ENCODE measurements at places on chromosomes 2 and 18.

- DNase-seq = no peak
Measured at GRCh38 chr2:228655331-228655730, 473.8 kb upstream of the SPHKAP start.

DNA sequence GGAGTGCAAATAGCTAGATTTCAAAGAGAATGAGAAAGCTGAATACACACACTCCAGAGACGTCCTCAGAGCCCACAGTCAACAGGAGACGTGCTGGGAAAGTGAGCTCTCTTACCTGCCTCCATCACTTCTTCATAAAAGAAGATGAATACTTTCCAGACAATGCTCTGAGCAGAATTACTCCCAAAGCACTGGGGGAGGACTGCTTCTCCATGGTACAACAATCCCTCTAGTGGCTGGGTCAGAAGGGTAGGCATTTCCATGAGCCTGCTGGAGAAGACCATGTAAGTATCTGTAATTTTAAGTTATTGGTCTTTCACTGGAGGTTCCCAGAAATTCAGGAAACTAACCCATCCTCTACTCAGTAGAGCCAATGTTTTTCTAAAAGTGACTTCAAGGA is 190.3 kb downstream of the RBM43 start:
- DNase-seq = no peak

- no peak for DNase-seq
Measured at GRCh38 chr2:32838418-32838817, 108.3 kb upstream of the LTBP1 start.

DNA sequence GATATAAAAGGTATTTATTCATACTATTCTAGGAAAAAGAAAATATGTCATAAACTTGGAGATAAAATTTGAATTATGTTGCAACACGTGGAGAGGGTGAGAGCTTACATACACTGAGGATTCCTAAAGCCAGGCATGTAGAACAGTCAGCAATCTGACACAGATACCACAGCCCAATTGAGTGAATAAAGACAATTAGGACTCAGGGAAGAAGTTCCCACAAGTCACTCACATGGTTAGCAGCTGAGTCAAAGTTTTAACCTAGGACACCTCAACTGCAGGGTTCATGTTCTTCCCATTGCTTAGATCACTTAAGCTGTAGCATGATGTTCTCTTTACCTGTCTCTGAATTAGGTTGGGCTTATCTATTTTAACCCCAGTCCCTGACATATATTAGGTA is 189.5 kb downstream of the CMPK2 start:
- no peak for DNase-seq

DNA sequence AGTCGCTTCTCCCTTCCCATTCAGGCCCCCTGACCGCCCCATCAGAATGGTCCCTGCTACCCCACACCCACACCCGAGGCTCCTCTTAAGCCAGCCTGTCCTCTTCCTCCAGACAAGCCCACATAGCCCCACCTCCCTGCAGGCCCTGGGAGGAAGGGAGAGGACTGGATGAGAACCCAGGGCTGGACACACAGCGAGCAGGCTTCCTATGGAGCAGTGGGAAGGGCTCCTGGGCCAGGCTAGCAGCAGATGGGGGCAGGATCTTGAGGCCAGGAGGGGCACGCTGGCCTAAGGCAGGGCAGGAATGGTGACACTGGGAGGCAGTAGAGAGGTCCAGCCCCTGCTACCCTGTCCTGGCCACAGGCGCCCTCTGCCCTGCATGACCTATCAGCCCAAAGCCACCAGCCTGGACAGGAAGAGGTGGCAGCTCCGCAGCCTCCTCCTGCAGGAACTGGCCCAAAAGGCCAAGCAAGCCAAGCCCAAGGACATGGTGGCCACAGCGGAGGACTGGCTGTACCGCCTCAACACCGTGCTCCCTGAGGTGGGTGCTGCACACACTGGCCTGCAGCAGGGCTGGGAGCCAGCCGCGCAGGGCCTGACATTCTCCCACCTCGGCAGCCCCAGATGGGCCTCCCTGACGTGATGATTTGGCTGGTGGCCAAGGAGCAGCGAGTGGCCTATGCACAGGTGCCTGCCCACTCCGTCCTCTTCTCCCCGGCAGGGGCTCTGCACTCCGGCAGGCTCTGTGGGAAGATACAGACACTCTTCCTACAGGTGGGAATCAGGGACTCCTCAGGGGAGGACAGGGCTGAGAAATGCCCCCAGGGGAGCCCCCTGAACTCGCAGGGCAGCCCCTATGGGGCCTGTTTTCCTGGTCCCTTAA is 43.3 kb downstream of the FER1L5 start:
- no peak for DNase-seq

- DNase-seq = peak; percentile 27
Measured at GRCh38 chr2:25279091-25279651, 62.6 kb downstream of the DNMT3A start.

- DNase-seq = peak; percentile 69
Measured at GRCh38 chr2:236343400-236344161, 79.4 kb upstream of the ASB18 start.

GRCh38 chr2:112959109-112959812 is 18.5 kb upstream of the IL36G start:
- no peak for DNase-seq

- no peak for DNase-seq
Measured at GRCh38 chr2:3628241-3628679, 29.7 kb upstream of the ALLC start.

DNA sequence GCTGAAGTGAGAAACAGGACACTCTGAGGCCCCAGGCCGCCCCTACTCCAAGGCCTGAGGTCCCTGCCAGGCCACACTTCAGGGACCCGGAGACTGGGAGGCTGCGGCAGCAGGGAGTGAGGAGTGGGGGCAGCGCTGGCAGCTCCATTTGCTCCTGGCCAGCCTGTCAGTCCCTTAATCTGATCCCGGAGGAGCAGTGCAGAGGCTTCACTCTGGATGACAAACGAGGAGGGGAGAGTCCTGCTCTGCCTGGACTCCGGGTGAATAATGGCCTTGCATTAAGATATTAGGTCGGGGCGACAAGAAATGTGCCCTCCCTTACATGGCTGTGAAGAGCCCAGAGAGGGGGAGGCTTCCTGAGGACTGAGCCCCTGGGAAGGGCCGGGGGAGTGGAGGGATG is 14.3 kb upstream of the PRSS56 start:
- DNase-seq = no peak

DNA sequence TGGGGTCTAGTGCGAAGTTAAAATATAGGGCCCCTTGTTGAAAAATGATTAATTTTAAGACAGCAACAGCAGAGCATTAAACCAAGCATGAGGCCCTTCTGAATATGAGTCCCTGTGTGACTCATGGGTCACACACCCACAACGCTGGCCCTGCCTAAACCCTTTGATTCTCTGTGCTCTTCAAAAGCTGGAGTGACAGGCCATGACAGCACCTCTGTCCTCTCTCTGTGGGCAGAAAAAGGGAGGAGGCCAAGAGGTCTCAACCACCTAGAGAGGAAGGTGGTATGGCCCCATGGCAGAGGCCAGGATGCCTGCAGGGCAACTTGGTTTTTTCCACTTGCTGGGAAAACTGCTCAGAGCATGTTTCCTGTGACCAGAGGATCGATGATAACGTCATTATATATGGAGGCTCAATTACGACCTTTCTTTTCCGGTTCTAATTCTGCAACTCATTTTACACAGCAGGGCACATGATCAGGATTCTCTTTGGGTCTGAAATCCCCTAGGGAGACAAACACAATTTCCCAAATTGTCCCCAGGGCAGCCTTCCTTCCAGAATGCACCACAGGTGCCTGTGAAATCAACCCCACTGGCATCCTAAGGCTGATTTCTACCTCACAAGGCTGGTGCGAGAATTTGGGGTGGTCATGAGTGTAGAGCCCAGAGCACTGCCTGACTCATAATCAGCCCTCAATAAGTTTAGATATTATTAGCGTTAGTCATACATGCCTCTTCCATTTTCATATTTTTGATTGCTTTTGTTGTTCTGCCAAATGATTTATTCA is 102.0 kb upstream of the PPP1CB start:
- no peak for DNase-seq

DNA sequence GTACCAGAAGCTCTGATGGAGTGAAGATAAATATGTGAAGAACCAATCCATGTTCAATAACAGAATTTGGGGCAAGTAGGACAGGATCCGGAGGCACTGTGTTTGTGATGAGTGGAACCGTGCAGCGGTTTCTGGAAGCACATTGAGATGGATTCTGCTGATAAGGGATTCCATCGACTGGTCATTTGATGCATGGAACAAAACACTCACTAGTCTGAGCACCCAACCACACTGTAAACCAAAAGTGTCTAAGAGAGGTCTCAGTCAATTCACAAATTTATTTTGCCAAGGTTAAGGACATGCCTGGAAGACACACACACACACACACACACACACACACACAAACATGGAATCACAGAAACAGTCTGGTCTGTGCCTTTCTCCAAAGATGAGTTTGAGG is 459.5 kb downstream of the FBXO15 start:
- no peak for DNase-seq

DNA sequence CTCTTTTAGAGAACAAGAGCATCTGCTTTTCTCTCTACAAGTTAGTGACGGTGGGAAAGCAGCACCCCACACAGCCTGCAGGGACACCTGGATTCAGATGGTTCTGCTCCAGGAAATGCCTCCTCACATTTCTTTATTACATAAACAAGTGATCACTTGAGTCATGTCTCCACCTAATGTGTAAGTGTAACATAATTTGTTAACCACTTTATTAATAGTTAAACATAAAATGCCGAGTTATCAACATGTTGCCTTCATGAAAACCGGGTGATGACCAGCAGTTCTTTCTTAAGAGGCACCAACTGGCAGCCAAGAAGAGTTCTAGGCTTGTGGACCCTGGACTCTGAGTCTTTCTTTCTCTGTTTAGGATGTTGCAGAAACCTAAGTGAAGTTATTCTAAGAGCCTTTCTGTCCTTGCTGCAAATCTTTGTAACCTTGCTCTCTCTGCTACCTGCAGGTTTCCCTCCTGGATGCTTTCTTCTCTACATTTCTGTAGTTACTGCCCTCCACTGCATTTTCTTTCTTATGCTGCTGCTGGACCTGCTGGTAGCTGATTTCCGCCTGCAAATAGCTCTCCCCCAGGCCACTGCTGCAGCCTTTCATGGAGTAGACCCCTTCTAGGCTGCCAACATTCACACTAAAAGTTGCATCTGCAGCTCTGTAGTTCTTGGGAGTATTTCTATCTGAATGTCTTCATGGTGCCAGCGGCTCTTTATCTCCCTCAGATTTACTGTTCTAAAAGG is 24.3 kb downstream of the UPP2 start:
- no peak for DNase-seq

- DNase-seq = peak; percentile 29
Measured at GRCh38 chr18:46167971-46168370, 63.8 kb downstream of the HAUS1 start.

DNA sequence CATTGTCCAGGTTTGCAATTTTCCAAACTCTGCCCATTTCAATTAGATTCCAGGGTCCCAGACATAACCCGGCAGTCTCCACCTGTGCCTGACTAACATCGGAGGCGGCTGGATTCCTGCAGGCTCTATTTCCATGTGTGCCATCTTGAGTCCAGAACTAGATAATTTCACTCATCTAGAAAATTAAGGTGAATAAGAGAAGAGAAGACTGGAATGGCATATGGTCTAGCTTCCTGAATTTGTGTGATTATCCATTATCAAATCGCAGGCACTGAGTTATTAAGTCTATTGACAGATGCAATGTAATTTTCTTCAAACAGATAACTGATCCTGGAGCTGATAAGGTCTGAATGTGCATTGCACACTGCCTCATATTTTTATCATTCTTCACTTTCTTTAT is 305.2 kb downstream of the ETAA1 start:
- no peak for DNase-seq

DNA sequence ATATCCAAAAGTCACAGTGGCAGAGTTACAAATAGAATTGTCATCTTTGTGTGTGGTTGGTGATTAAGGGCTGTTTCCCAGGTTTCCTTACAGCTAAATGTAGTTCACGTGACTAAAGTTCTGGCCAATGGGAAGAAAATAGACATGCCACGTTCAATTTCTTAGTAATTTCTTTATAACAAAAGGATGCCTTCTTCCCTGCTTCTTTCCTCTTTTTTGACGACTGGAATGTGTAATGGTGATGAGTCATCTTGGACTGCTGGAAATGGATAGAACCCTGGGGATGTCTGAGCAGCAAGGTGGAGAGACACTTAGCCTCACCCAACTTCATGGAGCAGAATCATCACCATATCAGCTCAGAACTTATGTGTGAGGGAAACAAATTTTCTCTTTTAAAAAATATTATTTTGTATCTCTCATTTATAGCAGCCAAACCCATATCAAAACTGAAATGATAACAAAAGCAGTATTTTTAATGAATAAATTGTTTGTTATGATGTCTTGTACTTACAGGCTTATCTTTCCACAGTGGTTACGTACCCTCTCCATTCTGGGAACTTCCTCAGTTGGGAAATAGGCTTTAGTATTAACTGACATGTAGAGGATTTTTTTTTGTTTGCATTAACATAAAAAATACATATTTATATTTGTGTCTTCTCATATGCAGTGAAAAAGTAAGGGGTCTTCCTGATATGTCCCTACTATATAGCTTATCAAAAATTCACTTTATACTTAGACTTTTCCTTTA is 91.1 kb upstream of the CDH2 start:
- no peak for DNase-seq

DNA sequence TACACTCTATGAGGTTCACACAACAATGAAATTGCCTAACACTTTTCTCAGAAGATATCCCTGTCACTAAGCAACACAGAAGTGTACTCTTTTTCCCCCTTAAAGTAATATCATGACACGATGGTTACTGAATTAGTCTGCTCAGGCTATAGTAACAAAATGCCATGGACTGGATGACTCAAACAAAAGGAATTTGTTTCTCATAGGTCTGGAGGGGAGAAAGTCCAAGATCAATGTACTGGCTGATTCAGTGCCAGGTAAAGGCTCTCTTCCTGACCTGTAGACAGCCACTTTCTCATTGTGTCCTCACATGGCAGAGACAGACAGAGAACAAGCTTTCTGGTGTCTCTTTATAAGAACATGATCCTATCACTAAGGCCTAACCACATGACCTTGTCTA is 211.9 kb downstream of the RBM43 start:
- no peak for DNase-seq

- no peak for DNase-seq
Measured at GRCh38 chr2:39020383-39020782, 100.5 kb downstream of the SOS1 start.

DNA sequence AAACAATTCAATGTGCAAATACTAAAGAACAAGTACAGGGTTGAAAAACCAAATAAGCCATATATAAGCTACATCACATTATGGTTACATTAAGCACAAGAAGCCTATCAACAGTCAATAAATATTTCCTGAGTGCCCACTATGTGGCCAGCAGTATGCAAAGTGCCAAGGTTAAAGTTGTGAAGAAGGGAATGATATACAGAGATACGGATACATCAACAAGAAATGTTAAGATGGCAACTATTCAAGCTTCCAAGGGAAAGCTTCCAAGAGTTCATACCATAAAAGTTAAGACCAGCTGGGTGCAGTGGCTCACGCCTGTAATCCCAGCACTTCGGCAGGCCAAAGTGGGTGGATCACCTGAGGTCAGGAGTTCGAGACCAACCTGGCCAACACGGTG is 14.0 kb downstream of the DYM start:
- DNase-seq = no peak

- DNase-seq = peak; percentile 72
Measured at GRCh38 chr18:48948112-48949049, 2.4 kb downstream of the SMAD7 start.

Data from CD4-positive, alpha-beta T cell treated with Interleukin-17A for 1 hour (primary cell).